ENCODE measurements at places on chromosomes 2 and 18.

GRCh38 chr2:109266998-109267854 lies 138.2 kb downstream of the SH3RF3 start:
- no peak for DNase-seq

DNA sequence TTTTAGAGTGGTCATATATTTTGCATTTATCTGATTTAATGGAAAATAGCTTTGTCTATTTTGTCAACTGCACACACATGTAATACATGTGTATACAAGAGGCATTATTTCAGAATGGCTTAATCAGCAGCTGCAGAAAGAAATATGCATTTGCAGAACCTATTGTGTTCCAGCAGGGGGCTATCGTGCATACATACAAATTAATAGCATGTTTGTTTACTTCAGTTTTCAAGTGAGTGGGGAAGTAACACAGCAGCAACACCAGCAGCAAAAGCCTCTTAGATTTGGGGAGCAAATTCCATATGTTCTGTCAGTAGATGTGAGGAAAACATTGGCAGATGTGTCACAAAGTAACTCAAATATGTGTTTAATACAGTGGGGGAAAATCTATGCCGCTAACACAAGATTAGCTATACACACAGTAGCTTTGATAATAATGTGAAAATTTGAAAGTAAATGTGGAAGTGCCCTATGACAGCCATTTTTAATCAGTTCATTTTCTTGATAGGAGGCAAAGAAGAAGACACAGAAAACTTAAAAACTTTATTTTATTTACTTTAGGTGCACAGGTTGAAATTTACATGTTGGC lies 218.1 kb downstream of the WDR7 start:
- peak; percentile 74 for DNase-seq

DNA sequence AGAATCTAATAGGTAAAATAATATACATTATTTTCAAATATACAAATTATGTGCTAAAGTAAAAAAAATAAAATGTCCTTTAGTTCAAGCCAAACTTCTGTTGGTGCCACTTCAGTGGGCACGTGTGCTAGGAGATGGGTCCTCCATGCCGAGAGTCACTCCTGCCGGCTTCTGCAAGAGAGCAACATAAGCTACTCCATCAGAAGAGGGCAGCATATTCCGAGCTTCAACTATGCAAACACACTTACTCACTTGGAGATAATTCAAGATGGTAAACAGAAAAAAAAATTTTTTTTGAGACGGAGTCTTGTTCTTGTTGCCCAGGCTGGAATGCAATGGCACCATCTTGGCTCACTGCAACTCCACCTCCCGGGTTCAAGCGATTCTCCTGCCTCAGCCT lies 24.4 kb downstream of the CNOT11 start:
- no peak for DNase-seq

GRCh38 chr2:231038483-231039293 lies 1.4 kb downstream of the C2orf72 start:
- no peak for DNase-seq

GRCh38 chr2:80252294-80252986 lies 52.1 kb downstream of the LRRTM1 start:
- DNase-seq, result no peak

DNA sequence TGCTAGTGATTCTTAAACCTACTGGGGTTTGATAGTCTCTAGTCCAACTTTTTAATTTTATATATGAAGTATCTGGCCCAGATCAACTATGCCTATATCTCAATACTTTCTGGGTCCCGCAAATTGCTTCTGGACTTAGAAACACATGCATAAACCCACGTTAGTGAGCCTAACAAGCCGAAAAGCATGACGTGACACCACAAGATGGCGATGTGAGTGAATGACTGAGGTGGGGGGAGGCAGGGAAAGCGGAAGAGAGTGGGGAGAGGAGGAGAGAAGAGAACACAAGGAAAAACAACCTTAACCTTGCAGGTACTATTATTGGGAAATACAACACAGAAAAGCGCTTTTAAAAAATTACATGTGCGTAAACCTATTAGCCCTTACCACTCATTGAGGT lies 13.8 kb downstream of the PDIA6 start:
- DNase-seq, result no peak

DNA sequence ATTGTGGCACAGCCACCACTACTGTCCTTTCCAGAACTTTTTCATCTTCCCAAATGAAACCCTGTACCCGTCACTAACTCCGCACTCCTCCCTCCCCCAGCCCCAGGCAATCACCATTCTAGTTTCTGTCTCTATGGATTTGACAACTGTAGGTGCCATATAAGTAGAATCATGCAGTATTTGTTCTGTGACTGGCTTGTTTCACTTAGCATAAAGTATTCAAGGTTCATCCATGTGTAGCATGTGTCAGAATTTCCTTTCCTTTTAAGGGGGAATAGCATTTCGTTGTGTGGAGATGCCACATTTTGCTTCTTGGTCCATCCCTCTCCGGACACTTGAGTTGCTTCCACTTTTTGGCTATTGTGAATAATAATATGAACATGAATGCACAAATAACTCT lies 842 bp upstream of the CKAP2L start:
- no peak for DNase-seq

DNA sequence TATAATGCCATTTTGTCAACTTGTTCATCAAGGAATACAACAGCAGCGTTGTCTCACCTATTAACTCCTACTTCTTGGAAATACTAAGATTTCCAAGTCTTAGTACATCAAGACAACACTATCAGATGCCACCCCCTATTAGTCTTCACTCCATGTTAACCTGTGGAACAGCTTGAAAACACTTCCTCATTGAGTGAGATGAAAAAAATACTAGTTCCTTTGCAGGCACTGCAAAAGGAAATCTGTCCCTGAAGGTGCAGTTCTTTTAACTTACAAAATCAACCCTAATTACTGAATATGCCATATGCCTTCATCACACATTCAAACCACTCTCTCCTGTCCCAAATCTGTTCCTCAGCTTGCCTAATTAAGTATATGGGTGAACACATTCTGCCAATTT lies 4.0 kb downstream of the CWC22 start:
- DNase-seq, result no peak

- no peak for DNase-seq
Observed at GRCh38 chr2:202583709-202584219, 51.0 kb upstream of the FAM117B start.

- DNase-seq, result no peak
Observed at GRCh38 chr2:33859176-33859575, 260.1 kb upstream of the FAM98A start.

GRCh38 chr18:79136742-79137141 lies 67.5 kb downstream of the ATP9B start:
- DNase-seq, result no peak

All from foreskin fibroblast (primary cell).